ENCODE measurements at places on chromosomes 3 and 15.

DNA sequence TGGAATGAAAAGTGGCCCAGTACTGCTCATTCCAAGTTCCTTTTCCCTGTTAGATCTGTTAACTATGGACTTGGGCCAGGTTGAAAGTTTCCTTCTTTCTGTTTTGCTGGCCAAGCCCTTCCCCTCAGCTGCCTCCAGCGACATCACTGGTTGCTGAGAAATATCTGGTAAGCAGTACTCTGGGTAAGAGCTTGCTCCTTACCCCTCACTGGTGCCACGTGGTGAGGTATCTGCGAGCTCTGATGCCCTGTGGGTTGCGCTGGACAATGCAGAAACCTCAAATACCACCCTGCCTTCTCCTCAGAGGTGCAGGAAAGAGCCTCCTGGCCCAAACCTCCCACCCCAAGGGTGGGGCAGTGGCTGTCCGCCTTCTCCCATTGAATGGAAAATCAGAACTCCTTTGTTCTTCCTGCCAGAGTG lies 42.9 kb upstream of the APH1B start:
- no peak for DNase-seq

- no peak for DNase-seq
Measured at GRCh38 chr3:11736136-11736833, 92.6 kb upstream of the VGLL4 start.

- no peak for DNase-seq
Measured at GRCh38 chr15:47812470-47812999, 95.2 kb downstream of the SEMA6D start.

DNA sequence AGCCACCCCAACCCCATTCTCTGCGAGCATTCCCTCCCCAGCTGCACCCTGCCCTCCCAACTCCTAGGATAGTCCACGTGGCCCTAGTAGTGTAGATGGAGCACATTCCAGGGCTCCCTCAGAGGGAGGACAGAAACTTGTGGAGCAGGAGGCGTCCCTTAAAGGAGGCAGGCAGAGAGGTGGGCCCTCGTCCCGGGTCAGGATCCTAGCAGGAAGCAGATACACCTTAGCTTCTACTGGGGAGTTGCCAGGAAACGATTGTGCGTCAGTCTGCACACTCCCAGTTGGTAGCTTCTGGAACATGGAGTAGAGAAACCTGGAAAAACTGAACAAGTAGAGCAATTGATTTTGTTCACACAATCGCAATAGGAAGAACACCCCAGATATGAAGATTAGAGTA lies 43.9 kb upstream of the KLHL25 start:
- no peak for DNase-seq

GRCh38 chr15:29129926-29130325 lies 139.7 kb downstream of the NSMCE3 start:
- DNase-seq = no peak

GRCh38 chr15:40420071-40420713 lies 14.6 kb downstream of the IVD start:
- DNase-seq = no peak

DNA sequence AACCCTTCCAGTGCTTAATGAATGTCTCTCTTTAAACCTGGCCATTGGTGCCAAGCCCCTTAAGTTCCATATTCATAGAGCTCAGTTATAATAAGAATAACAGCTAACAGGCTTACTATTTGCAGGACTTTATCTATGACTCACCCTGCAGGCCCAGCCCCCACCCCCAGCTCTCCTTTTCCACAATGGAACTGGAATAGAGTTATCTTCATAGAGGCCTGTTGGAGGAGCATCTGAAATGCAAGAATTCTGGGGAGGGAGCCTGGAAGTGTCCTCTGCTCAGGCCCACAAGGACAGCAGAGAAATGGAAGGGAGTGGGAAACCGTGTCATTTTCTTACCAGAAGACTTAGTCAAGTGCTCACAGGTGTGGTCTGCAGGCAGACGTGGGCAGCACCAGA lies 52.8 kb downstream of the SEMA5B start:
- DNase-seq = no peak

- DNase-seq = no peak
Measured at GRCh38 chr15:89321521-89322410, 12.9 kb downstream of the POLG start.

GRCh38 chr3:15978801-15979200 lies 181.0 kb upstream of the ANKRD28 start:
- DNase-seq = no peak

- DNase-seq = no peak
Measured at GRCh38 chr3:172155897-172156585, 116.7 kb downstream of the FNDC3B start.

DNA sequence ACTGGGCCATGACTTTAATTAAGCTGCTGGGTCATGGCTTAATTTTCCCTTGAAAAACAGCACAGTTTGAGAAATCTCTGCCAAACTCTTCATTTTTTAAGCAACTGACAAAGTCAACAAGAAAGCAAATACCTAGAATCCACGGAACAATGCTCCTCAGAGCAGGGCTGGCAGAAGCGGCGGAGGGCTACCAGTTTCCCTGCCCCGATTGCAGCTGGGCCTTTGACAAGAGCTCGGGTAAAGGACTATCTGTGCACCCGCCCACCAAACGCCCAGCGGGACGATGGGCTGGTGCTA lies 1.2 kb downstream of the GOLIM4 start:
- no peak for DNase-seq

DNA sequence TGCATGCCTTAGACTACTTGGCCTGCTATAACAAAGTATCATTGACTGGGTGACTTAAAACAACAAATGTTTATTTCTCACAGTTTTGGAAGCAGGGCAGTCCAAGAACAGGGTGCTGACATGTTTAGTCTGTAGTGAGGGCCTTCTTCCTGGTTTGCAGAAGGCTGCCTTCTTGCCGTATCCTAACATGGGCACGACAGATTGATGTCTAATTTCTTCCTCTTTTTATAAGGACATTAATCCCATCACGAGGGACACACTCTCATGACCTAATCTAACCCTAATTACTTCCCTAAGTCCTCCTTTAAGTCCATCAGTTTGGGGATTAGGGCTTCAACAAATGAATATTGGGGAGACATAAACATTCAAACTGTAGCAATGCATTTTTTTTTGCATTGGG lies 10.9 kb upstream of the GOLGA8B start:
- no peak for DNase-seq

GRCh38 chr3:85890043-85890555 lies 931.3 kb downstream of the CADM2 start:
- no peak for DNase-seq

DNA sequence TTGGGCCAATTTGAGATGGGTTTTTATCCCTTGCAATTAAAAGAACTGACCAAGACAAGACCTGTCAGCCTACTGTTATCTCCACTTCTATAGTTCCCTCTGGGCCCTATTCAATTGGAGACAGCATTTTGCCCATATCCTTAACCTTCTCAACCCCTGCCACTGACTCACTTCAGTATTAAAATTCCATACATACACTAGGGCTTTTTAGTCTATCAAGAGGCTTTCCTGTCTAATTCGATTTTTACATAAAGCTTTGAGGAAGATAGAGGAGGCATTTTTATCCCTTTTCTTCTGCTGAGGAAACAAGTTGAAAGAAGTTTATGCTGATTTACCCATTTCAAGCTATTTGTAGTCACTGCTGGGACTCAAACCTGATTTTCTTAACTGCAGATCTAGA lies 51.1 kb downstream of the GTF2E1 start:
- DNase-seq = no peak

DNA sequence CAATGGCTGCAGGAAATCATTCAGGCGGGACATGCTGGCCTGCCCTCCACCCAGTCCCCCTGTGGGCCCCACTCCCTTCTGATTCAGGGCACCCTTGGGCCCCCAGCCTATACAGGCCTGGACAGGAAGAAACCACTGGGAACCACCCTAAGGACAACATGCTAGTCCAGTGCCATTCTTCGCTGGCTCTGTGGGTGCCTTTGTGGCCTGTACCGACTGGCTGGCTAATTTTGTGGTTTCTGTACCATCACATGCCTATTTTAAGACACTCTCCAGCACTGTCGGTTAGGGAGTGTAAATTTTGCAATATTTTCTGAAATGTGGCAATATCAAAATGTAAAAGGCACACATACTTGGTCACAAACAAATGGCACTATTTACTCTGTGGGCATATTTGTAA lies 61.4 kb upstream of the POLG start:
- no peak for DNase-seq

GRCh38 chr3:141391298-141391990 lies 23.1 kb downstream of the ZBTB38 start:
- no peak for DNase-seq

- no peak for DNase-seq
Measured at GRCh38 chr3:25041871-25042584, 386.0 kb upstream of the RARB start.

DNA sequence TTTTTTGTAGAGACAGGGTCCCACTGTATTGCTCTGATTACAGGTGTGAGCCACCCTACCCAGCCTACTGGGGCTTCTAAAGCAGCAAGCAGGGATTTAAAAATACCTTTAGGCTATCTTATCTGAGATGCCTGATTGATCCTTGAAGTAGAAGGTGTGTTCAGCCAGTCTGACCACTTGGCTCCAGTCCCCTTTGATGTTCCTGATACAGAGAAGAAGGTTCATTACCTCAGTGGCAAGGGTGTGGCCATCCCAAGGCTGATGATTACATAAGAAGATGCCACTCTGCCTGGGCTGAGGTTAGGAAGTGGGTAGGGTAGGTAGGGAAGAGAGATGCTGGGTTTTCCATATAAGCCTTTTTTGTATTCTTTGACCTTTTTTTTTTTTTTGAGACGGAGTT lies 11.2 kb upstream of the DCAF1 start:
- DNase-seq = no peak

- no peak for DNase-seq
Measured at GRCh38 chr3:27800261-27800660, 78.1 kb upstream of the EOMES start.

DNA sequence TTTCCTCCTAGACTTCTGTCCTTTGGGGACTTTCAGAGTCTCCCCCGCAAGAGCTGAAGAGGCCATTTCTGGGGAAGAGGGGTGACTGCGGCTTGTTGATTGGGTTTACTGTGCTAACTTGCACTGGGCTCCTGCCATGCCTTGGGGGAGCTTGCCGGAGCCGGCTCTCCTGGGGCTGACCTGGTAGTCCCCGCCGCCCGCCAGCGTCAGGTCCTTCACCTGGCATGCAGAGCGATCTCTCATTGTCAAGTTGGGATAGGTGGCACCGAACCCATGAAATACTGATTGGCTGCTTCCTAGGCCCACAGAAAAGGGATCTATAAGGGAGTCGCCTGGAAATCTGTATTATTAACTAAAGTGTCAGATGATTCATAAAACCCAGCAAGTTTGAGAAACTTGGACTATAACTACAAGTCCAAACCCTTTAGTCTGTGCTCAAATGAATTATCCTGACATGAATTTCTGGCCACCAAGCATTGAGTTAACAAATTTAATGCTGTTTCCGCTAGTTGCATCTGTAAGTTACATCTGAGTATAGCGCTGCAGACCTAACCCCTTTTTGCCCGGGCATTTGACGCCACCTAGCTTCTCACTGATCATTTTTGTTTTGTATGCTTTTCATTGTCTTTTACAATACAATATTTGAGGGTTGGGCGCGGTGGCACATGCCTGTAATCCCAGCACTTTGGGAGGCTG lies 607 bp upstream of the IMP3 start:
- no peak for DNase-seq
